ENCODE measurements at places on chromosomes 12 and 14. TPM values are rescaled to one million over a fixed set of nuclear protein-coding genes. Genes with fewer than 3 reads are reported as not detected.

DNA sequence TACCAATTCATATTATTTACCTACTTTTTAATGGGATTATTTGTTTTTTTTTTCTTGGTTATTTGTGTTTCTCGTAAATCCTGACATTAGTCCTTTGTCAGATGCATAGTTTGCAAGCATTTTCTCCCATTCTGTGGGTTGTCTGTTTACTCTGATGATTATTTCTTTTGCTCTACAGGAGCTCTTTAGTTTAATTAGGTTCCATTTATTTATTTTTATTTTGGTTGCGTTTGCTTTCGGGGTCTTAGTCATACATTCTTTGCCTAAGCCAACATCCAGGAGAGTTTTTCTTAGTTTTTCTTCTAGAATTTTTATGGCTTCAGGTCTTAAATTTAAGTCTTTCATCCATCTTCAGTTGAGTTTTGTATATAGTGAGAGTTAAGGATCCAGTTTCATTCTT lies 289.9 kb downstream of the AKAP6 start:
- no peak for DNase-seq

CEBPE gene
- polyA plus RNA-seq: not detected

GRCh38 chr12:117032593-117033381 lies 66.4 kb downstream of the TESC start:
- DNase-seq: no peak

- no peak for DNase-seq
These were observed 31.8 kb downstream of the ZNF605 start for GRCh38 chr12:132924356-132924755.

DNA sequence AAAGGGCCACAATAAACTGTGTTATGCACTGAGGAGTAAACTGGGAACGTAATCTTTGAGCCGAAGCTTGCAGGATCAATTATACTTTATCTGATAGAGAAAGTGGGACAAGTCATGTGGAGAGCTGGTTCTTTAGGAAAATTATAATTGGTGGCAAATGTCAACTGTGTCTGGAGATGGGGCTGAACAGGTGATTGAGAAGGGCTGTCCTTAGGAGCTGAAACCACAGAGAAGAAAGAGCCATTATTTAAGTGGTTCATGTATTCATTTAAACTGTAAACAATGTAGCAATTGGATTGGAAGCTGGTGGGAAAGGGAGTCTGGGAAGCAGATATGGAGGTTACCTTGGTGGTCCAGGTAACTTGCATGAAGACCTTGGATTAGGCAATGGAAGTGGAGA lies 193.1 kb downstream of the NPAS3 start:
- no peak for DNase-seq

- no peak for DNase-seq
These were observed 4.7 kb upstream of the CCER1 start for GRCh38 chr12:90959538-90960139.

RTL1 gene
- polyA plus RNA-seq: not detected

- no peak for DNase-seq
These were observed 225 bp downstream of the CLEC2B start for GRCh38 chr12:9868951-9869306.

TMEM117 gene
- 11.3 TPM for polyA plus RNA-seq

DNA sequence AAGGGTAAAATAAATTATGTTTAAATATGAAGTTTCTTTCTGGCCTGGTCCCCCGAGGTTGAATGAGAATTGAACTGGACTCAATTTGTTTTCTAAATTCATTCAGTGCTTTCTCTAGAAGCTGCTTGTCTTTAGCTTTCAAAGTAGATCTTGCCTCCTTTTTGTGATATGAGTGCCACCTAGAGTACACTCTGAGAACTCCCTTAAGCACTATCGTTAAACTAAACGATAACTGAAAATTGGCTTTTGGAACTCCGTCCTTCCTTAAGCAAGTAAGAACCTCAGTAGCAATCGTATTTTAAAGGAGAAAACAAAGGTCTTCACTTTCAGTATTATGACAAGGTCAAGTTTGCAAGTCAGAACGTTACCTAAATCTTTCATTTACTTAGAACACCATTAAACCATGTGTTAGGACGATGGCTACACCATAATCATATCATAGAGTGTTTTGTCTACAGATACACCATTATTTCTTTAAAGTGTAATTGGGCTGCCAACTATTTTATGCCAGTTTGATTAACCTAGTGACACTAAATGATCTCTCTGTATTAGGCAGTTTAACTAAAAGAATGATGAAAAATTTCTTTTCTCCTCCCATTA lies 364.8 kb downstream of the SNAPC1 start:
- DNase-seq: peak; percentile 32

PRMT5 gene
- 133 TPM for polyA plus RNA-seq

DNA sequence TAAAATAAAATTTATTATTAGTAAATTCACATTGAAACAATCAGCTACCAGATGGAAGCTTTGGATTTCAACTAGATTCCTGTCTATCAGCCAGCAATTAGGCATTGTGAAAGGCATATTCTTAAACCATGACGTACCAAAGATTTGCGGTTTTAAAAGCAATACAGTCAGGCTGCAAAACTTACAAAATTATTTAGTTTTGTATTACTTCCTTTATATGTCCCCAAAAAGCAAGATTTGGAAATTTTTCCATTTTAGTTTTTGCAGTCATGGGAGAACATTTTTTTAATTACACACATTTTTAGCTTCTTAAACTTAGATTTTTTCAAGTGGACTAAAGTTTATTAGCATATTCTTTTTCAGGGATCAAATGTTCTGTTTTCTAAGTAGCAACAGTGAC lies 225.0 kb upstream of the KITLG start:
- DNase-seq: no peak

- DNase-seq: no peak
These were observed 102.7 kb downstream of the LRRK2 start for GRCh38 chr12:40327535-40327934.

STRAP gene
- 180 TPM for polyA plus RNA-seq

DNA sequence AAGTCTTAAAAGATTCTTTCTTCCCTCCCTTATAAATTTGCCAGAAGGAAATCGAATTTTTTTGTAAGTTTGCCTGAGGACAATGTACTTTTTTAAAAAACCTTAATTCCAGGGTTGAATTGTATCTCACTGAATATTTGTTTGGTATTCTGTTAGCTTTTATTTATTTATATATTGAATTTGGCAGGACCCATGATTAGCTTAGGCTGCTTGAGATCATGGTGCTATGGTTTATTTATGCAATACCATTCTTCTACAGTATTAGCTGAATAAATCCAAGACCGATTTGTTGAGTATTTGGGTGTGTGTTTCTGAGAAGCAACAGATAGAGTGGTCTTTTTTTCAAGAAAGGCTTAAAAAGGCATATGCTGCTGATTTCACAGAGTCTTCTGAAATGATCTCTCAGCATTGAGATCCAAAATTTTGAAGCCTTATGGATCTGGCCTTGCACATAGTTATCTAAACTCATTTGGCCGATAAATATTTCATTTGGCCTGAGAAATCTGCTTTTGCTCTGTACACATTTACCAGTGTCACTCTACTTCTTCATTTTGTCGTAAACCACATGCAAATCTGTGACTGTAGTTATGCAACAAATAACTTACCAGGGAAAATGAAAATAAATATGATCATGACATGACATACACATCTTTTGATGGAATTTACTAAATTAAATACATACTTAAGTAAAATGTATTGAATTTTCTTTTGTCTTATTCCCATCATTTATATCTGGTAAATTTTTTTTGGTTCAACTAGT lies 265.8 kb upstream of the FLRT2 start:
- DNase-seq: no peak

DNA sequence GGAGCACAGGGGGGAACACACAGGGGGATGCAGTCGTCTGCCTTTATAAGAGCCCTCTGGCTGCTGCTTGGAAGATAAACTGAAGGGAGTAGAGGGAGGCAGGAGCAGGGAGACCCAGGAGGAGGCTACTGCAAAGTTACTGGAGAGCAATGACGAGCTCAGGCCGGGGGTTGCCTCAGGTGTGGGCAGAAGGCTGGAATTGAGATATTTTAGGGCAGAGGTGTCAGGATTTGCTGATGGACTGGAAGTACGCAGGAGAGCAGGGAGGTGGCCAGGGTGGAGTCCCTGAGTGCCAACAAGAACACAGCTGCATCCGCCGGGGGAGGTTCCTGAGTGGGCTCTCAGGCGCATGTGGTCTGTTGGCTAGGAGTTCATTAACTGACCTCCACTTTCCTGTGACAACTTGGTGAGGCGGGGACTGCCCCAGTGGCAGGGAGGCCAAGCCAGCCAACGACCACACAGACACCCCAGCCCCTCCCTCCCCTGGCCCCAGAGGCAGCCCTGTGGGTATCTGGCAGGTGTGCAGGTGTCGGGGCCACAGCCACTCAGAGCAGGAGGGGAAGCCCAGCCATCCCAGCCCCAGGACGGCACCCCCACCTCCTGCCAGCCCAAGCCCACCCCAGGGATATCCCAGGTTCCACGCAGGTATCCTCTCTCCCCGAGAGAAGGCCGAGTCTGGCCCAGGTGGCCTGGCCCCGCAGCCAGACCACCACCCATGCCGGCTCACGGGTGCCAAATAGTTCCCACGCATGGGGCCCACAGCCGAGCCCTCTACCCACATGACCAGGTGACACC lies 85.4 kb downstream of the NCOR2 start:
- no peak for DNase-seq

TAS2R9 gene
- polyA plus RNA-seq: not detected

FZD10 gene
- not detected for polyA plus RNA-seq

GRCh38 chr12:85029456-85029855 lies 6.6 kb downstream of the TSPAN19 start:
- DNase-seq: no peak

- no peak for DNase-seq
These were observed 21.1 kb downstream of the NT5DC3 start for GRCh38 chr12:103819892-103820291.

BCL11B gene
- not detected for polyA plus RNA-seq

PDE3A gene
- 0.10 TPM for polyA plus RNA-seq

DNA sequence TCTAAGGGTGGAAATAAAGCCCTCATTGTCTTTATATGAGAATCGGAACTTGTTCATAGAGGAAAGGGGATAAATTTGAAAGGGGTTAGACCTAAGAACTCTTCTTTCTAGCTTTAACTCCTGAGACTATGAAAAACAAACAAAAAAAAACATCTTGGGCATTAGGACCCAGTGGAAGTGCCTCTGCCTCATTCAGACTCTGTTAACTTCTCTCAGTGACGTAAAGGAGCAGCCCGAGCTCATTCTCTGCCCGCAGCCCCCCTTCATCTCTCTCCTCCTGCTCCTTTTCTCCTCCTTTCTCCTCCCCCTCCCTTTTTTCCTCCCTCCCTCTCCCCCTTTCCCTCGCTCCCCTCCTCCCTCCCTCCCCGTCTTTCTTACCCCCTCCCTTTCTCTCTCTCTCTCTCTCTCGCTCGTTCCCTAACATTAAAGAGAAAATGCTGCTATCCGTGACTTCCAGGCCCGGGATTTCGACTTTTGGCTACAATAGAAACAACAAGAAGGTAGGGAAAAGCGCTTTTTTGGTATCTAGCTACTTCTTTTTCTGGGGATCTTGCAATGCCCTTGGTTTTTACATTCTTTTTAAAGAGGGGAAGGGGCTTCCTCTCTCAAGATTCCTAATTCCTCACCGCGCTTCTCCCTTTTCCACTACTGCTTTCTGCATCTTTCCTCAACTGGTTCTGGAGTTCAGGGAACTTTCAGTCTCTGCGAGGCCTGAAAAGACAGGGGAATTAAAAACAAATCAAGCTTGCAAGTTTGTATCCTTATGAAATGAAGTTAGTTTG lies at the start of gene RBMS2:
Gene RBMS2 (plus strand): TSS at position 231 of the 782 bp plus-strand sequence. CDS start 204 bp downstream, at position 435.
- DNase-seq: peak; percentile 83

NOVA1 gene
- polyA plus RNA-seq: 4.2 TPM

DNA sequence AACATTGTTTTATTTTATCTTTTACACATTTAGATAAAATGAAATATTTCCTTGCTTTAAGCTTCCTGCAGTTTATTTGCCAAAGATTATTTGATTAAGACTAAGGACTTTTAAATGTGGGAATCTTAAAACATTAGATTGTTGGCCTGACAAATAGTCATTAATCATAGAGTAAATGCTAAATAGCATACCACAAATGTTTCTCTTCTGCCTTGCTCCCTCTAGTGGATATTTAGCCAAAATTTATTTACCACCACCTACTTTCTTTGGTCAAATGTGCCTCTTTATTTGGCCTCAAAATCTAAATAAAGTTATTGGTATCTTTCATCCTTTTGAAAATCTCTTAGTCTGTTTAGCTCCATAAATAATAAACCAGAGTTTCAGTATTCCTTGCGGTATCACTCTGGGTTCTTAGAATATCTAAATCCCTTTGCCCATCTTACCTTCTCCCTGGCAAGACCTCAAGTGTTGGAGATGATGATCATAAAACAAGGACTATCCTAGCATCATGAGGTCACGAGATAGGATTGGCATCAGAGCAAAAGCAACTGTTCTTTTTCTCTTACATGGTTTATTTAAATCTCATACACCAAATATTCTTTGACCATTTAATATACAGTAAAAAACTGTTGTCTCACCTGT lies 150.6 kb upstream of the AEBP2 start:
- DNase-seq: no peak
